ENCODE measurements at places on chromosomes 6 and 20.

GRCh38 chr6:144952456-144953240, 667.5 kb downstream of the UTRN start:
- no peak for DNase-seq

DNA sequence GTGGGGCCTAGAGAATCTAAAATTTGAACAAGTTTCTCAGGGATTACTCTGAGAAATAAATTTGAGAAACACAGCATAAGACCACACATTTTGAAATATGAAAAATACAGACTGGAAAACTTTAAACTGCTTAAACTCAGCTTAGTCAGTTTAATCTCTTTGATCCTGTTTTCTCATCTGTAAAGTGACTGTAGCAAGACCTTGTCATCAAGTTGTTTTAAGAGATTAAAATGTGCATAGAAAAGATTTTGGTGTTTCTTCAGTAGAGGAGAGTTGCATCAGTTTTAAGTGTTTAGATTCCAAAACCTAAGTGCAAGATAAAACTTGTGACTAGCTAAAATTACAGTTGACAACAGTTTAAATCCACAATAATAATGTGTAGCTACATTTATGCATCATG, 8.1 kb upstream of the BCKDHB start:
- DNase-seq = no peak

- DNase-seq = peak; percentile 77
Observed at GRCh38 chr20:36572701-36573102, 695 bp upstream of the TGIF2 start.

- DNase-seq = no peak
Observed at GRCh38 chr6:1535295-1535694, 74.4 kb upstream of the FOXC1 start.

GRCh38 chr6:55064711-55065420, 109.4 kb upstream of the HCRTR2 start:
- DNase-seq = no peak

Measured in NB4 (cell line).